Fibroblast of skin of left biceps (primary cell): ENCODE measurements at places on chromosomes 6 and 20.
A peak's percentile ranks its signal among the peaks of the same experiment; 100 is the strongest.

DNA sequence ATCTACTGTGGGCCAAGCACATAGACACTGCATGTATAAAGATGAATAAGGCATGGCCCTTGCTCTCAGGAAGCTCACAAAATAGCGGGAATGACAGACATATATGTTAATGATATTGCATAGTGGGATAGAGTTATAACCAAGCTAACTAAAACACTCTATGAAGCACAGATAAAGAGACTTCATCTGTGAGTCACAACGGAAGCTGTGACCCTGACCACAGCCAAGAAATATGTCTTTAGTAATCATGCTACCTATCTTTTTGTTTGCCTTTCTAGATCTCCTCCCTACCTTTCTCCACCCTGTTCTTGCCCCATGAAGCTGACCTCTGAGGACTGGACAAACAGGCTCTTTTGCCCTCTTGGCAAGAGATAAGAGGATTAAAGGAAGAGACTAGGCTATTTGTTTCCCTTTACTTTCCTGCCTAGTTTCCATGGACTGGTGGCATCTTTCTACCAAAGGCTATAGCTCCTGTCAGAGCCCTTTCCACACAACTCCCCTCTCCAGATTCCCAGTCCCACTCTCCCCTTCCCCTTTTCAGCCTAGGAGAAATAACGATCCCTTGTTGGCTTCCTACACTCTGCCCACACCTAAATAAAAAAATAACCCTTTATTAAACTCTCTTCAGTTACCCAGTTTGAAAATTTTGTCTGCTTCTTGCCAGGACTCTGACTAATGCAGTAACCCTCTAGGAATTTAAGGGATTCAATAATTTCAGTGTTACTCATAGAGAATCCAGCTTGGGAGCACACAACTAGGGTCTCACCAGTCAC is 504.9 kb upstream of the MARCKS start:
- no peak for DNase-seq

DNA sequence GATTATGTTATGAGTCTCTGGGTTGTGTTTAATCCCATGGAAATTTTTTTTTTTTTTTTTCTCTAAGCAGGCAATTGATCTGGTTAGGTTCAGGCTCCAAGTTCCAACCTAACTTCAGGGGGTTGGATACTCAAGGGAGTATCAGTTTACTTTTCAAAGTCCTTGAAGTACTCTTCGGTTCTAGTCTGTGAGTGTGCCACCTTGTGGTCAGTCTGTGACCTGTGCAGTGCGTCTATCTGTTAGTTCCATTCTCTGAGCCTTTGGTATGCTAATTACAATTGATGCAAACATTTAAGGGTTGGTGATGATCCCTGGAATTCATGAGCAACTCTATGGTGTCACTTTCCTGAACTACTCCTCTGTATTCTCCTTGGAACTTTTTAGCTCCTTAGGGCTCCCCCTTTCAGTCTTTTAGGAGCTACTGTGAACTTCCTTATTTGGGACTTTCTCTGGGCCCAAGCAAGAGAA is 342.0 kb downstream of the SOX4 start:
- DNase-seq = no peak

DNA sequence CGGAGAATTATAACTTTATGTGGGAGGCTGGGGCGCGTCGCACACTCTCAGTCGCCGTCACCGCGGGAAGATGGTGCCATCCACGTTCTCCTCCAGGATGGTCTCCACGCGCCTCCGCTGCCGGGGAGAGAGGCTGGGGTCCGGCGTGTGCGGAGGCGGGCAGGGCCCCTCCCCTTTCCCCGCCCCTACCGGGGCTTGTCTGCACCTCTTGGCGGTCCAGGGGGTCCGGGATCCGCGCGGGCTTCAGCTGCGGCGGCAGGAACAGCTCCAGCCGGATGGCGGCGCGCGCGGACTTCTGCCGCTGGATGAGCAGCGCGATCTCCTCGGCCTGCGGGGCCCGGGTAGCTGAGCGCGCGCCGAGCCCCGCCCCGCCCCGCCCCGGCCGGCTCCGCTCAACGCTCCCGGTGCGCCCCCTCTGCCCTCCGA is 807 bp downstream of the LKAAEAR1 start:
- peak; percentile 17 for DNase-seq

- no peak for DNase-seq
Observed at GRCh38 chr20:23517719-23518118, 26.8 kb downstream of the CST8 start.

DNA sequence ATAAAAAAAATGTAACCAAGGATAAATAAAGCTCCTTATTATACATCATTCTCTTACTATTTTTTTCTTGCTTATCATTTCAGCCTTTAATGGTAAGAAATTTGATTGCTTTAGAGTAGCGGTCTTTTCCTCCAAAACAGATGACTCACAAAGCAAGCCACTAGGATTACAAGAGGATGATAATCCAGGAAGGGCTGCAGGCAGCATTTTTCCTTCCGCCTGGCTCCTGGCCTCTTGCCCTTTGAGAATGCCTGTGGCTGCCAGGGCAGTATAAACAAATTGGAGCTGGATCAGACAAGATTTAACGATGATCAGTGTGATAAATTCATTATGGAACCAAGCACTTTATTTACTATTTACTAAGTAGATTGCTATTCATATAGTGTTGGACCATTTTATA is 9.7 kb upstream of the FBXL4 start:
- no peak for DNase-seq

DNA sequence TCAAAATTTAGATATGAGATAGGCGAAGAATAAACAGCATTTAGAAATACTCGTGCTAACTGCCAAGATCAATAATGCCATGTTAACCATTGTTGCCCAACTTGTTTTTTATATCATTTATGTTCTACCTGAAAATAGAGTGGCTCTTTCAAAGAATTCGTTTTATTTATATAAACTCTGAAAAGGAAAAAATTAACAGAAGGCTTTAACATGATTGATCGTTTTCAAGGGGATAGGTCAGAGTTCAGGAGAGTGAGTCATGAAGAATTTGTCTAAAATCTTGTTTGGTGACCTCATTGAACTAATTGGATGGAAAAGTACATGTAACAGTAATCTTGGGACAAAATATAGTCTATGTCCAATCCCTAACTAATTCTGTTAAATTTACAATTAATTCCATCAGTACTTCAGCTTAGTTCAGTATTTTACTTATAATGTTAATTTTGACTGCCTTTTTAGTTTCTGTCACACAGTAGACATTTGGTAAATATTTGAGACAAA is 11.1 kb upstream of the ELOVL2 start:
- no peak for DNase-seq

- no peak for DNase-seq
Observed at GRCh38 chr6:18349386-18349785, 37.8 kb upstream of the RNF144B start.

DNA sequence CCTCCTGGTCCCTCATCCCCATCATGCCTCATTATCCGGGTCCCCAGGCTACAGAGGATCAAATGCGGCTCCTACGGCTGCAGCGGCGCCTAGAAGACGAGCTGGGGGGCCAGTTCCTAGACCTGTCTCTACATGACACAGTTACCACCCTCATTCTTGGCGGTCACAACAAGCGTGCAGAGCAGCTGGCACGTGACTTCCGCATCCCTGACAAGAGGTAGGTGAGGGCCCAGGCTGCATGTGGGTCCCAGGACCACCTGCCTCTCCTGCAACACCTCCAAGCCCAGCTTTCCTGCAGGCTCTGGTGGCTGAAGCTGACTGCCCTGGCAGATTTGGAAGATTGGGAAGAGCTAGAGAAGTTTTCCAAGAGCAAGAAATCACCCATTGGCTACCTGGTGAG is 8.2 kb upstream of the PTPRA start:
- no peak for DNase-seq

DNA sequence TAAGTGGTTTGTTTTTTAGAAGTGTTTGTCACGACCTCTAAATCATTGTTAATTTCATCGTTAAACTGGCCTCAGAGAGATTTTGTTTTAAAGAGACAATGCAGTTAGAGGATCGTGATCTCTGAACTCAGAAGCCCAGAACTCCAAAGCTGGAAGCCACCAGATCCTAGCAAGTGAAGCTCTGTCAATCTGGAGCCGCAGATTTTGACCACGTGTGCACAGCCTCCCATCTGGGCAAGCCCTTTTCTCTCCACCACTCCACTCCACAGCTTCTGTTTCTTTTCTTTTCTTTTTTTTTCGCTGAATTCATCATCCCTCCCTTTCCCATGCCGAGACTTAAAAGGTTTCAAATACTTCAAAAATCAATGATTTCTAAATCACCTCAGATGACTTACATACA is 142.2 kb upstream of the ESR1 start:
- DNase-seq = no peak

DNA sequence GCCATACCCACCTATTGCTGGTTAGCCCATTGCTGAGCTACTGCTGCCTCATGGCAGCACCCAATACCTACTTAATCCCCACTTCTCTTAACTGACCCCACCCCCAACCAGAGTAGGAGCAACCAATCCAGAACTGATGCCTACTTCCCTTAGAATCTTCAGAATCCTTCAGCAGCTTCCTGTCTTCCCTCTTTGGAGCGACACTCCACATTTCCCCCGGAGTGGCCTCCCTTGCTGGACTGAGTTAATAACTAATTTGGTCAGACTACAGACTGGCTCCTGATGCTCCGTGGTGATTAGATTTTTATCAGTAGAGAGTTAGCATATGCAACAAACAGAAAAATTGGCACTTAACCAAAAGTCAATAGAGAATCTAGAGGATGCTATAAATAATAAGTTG is 51.2 kb upstream of the UBR2 start:
- DNase-seq = no peak

GRCh38 chr6:159973951-159974350 is 5.1 kb downstream of the IGF2R start:
- DNase-seq = peak; percentile 65

DNA sequence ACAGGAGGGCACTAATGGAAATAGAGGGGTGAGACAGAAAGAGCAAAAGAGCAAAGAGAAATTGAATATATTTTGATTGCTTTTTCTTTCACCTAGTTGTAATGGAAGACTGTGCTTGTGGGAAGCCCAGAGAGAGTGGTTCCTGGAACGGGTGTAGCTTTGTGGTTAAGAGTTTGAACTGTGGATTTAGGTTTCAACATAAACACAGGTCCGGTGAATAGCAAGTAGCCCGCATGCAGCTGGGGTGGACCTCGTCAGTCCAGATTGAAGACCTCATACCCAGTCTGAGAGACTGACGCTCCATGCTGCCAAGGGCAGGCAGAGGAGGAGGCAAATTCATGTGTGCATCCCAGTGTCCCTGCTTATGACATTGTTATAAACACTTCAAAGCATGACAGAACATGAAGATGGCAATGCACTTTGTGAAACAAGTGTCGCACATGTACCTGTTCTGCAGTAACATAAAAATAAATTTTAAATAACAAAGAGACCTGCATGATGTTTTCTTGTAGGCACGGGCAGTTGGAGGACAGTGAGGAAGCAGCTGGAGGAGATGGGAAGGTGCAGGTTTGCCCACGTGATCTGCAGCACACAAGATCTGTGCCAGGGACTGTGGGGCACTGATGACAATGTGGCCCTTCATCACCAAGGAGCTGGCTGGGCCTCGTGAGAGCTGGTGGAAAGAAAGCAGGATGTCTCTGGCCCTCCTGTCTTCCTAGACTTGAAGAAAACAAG is 220.5 kb upstream of the SSTR4 start:
- DNase-seq = no peak

DNA sequence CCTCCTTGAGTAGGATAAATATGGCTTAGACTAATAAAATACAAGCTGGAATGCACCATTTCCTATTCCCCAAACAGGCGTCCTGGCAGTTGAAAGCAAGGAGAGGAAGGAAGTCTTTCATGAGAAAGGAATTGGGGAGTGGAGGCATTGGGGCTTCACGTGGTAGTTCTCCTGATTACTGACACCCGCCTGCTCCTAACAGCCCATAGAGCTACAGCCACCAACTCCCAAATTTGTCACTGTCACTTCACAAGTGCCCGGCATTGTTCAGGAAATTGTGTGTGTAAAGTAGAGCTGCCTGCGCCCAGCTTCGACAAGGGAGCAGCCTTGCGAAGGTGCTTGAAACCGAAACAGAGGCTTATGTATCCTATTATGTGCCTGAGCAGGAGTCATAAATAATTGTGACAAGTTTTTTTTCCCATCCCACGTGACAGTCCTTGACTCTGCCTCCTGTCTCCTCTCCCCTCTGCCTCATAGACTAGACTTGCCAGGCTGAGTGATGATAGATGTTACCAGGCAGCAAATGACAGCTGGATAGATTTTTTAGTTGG is 301.7 kb upstream of the ZFP64 start:
- peak; percentile 44 for DNase-seq

GRCh38 chr6:105981002-105981887 is 104.9 kb upstream of the PRDM1 start:
- DNase-seq = no peak

GRCh38 chr6:44837741-44838140 is 450.2 kb downstream of the CDC5L start:
- DNase-seq = no peak

GRCh38 chr6:116932496-116932895 is 55.5 kb downstream of the RFX6 start:
- no peak for DNase-seq

DNA sequence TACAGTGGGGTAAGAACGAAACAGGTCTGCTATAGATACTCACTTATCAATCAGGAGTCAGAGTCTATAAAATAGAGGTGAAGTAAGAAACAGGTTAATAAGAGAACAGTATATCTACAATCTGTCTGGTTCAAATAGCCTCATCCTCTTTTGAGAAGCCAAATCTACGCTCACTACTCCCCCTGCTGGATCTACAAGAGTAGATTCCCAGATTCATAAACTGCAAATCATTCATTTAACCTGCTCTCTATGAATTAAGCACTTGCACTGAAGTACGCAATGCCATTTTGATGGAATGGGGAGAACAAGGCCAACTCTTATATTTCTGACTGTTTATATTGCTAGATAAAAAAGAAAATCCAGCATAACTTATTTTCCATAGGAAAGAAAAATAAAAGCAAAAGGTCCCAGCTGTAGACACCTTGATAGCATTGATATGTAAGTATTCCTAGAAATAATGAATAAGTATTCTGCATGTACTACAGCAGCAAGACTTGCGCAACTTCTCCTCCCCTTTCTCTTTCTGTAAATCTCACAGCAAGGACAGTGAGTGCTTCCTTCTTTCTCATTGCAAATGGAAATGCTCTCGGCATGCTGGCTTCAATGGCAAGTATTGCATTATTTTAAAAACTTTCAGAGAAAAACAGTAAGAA is 92.3 kb downstream of the RFX6 start:
- DNase-seq = no peak

DNA sequence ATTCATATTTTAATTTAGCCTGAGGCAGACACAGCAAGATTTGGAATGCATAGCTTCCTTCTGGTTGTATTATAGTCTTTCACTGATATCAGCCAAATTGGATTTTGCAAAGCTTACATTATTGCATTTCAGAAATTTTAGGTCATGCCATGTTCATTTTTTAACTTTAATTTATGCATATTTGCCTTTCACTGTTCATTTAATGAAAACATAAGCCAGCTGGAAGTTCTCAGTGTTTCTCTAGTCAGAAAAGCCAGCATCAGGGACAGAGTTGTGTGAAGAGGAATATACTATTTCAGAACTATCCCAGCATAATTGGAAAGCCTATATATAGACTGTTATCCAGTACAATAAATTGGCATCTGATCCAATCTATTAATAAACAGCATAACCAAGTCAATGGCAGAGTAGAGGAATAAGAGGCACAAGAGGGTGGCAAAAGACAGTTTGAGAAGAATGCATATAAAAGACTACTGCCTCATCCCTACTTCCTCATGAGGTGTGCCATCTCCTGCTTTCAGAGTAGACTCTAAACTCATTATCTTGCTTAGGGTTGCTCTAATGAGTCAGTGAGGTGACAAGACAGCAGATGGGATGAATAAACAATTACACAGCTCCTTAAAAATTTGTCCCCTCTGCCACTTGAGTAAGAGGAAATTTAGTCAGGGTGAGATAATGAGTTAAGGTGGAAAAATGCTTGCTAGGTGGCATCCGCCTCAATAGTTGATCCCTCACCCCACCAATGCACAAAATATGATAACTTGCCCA is 159.8 kb upstream of the HCRTR2 start:
- DNase-seq = peak; percentile 3

GRCh38 chr6:13286181-13286580 is 42.2 kb downstream of the TBC1D7 start:
- no peak for DNase-seq
